ENCODE measurements at places on chromosomes 5 and 9.

DNA sequence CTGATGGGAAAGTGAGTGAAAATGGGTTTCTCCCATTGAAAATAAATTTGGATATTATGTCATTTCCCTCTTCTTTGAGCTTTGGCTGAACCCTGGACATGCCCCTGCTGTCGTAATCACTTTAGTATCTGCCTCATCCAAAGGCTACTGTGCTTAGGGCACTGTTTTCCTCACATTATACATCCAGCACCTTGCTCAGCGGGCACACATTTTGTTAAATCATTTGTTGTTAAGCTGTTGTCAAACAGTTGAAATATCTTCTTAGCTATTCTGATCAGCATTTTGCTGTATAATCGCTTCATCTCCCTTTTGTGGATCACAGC lies 352.7 kb upstream of the CD180 start:
- DNase-seq: no peak

- no peak for DNase-seq
Observed at GRCh38 chr9:3331801-3332200, 194.0 kb downstream of the RFX3 start.

GRCh38 chr9:110443146-110443865 lies 105.6 kb upstream of the TXNDC8 start:
- no peak for DNase-seq

GRCh38 chr5:40452874-40453624 lies 226.7 kb upstream of the PTGER4 start:
- no peak for DNase-seq

DNA sequence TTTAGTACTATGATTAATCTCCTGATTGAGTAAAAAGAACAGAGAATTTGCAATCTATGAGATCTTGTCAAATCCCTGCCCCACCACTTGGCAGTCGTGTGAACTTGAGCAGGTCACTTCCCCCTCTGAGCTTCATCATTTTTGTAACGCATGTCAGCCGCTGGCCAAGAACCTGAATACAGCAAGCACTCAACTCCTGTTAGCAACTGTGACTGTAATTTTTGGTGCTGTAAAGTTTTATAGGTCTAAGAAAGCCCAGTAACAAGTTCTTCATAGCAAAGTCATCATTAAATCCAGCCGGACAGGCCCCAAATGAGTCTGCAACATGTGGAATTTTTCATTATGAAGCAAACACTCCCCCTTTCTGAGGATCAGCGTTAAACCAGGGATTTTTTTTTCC lies 49.4 kb downstream of the DRD1 start:
- no peak for DNase-seq

DNA sequence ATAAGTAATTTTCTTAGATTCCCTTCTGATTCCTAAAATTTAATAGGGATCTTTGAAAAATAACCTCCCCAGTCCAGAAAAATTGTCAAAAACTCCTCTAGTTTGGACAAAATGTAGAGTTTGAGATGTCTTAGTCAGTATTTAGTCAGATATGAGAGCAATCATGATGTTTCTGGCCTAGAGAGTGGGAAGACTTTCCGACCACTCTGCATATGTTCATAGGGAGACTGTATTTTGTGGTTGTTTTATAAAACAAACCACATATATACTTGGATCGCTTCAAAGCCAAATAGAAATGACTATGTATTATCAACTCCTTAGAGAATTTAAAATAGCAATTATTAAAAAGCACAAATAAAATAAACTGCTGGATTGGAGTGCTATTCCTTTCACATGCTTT lies 15.8 kb downstream of the ZFAND5 start:
- DNase-seq: no peak

DNA sequence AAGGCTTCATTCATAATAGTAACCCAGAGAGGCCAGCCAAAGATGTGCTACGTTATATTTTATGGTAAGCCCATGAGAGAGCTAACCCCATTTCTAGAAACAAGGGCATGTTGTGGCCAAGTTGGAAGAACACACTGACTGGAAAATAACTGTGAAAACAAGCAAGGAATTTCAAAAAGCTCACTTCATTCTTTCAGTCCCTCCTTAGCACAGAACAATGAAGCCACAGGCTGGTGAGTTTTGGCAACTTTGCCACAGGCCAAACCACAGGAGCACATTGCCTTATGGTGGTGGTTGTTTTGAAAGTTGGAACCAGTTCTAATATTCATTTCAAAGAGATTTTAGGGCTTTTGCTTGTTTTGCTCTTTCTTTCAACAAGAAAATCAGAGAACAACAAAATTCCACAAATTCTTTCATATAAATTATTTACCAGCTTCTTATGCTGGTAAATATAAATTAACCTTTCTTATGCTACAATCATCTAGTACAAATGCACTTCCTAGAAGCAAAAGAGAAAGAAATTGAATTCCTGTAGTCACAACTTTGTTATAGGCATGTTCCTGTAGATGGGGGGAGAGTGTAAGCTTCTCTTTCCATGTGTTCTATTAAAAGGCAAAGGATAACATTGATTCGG lies 225.4 kb upstream of the RFX3 start:
- DNase-seq: no peak

DNA sequence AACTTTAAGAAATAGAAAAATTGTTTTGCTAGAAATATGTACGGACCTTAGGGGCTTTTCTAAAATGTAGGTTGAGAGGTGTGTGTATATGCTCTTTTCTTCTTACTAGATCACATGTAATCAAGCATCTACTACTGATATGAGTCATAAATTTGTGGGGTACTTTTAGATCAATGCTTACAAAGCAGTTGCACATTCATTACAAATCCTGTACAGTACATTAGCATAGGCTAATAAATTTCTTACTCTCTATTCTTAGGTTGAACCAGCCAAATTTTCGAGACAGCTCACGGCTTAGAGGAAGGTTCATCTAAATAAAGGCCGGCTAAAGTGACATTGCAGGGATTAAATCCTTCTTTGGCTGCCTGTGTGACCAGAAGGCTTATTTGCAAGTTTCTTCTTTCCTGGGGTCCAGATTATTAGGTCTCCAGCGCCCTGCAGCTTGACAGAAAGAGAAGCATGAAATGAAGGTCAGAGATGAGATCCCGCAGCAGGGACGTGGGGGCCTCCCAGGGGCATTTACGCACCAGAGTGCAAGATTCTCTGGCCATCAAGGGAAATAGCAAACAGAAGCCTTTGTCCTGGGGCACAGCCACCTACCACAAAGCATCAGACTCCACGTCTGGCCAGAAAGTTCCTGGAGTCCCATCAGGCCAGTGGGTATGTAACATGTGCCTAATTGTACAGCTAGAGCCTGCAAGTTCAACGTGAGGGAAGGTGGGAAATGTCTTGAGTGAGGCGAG lies 53.0 kb downstream of the NIM1K start:
- no peak for DNase-seq

- DNase-seq: no peak
Observed at GRCh38 chr5:135063511-135064234, 29.6 kb upstream of the PITX1 start.

GRCh38 chr9:69768101-69768500 lies 8.3 kb upstream of the PTAR1 start:
- no peak for DNase-seq

GRCh38 chr5:24208686-24209106 lies 436.1 kb downstream of the CDH10 start:
- no peak for DNase-seq
